ENCODE measurements at places on chromosomes 5 and 9.

- no peak for DNase-seq
These were observed 17.8 kb downstream of the SLC38A9 start for GRCh38 chr5:55694152-55694830.

GRCh38 chr9:7828334-7828733, 28.8 kb upstream of the DMAC1 start:
- DNase-seq = no peak

DNA sequence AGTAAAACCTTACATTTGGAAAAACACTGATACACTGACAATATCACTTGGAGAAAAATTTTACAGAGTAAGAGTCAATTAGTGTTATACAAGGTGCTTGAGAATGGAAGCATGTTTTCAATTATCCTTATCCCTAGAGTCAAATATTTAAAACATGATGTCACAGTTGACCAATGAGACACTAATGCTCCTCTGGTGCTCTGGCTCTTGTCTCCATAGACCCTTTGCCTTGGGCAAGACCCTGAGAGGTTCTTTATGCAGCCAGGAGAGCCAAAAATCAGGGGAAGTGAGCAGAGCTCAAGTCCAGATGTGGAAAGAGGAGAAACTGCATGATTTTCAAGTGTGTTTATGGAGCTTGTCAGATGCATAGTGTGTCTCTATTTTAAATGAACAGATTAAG, 153.9 kb downstream of the MARCHF11 start:
- DNase-seq = no peak

GRCh38 chr9:76366275-76366674, 28.0 kb downstream of the RFK start:
- DNase-seq = no peak

DNA sequence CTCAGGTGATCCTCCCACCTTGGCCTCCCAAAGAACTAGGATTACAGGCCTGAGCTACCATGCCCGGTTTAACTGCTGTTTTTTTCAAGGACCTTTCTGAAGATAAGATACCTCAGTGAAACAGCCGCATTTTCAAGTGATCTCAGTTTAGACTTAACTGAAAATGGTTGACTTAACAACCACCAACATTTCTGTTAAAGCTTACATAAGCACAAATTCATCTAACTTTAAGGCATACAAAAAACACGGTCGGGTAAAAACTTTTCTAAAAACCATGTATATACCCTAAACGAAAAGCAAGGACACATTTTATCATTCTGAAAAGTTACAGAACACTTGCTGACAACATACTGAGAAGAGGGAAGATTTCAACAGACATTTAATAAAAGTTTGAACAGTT, 22.9 kb downstream of the UBAP2 start:
- no peak for DNase-seq

GRCh38 chr5:115831163-115831768, 10.1 kb downstream of the ATG12 start:
- DNase-seq = no peak

GRCh38 chr5:67802766-67803165, 412.8 kb upstream of the PIK3R1 start:
- no peak for DNase-seq

- no peak for DNase-seq
These were observed 224.7 kb downstream of the GDNF start for GRCh38 chr5:37615184-37615583.

- DNase-seq = no peak
These were observed 383.3 kb upstream of the ZNF462 start for GRCh38 chr9:106479679-106480078.

DNA sequence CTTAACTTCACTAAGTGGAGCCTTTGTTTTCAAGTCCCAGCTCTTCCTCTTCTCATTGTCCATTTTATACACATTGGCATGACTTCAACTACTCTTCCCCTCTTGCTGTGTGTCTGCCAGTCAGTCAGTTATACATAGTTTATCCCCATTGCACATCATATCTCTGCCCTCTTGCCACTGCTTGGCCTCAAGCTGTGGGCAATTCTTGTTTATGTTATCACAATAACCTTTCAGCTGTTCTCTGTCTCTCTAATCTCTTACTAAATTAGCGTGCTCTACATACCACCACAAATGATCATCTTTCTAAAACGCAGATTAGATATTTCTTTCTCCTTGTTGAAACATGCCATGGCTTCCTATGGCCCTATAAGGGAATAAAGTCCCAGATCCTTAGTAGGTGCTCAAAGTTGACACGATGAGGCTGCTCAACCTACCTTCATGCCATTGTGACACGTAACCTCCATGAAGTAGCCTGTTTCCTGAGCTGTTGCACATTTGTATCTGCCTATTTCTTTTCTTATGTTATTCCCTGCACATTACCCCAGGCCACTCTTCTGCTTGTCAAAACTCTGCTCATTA, 239.3 kb downstream of the GAS1 start:
- DNase-seq = no peak

DNA sequence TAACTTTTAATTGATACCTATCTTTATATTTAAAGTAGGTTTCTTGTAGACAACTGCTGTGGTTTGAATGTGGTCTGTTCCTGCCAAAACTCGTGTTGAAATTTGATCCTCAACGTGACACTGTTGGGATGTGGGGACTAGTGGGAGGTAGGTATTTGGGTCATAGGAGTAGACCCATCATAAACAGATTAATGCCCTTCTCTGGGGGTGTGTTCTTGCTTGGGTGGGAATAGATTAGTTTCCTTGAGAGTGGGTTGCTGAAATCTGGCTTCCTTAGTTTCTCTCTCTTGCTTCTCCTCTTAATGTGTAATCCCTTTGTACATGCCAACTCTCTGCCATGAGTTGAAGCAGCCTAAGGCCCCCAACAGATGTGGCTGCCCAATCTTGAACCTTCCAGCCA, 34.6 kb upstream of the IPPK start:
- no peak for DNase-seq

- no peak for DNase-seq
These were observed 77.3 kb upstream of the SLC1A3 start for GRCh38 chr5:36529142-36529541.
